ENCODE measurements at places on chromosomes 4 and X.

GRCh38 chr4:86948276-86948675, 13.5 kb downstream of the AFF1 start:
- DNase-seq = no peak

- no peak for DNase-seq
Observed at GRCh38 chrX:129478516-129478915, 44.8 kb downstream of the SMARCA1 start.

DNA sequence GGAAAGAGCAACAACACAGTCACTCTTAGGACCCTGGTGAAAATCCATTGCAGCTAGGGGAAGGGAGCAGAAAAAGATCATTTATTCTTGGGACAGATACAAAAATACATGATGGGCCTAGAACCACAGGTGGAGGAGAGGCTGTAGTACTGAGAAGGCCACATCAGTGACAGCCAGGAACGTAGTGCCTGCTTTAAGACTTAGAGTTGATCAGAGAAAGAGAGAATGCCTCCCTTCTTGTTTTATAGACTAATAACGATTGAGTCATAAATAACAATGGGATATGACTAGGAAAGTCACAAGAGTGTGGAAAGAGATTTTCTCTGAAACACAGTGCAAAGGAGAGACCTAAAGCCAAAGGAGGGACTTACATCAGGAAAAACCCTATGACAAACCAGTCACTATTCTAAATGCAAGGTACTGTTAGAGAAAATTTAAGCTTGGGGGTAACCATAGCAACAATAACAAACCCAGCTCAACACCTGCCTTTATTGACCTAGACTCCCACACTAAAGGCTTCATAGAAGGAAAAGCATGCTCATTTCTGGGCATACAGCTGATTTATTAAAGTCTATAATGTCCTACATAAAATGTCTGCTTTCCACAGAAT, 1015.0 kb upstream of the GRID2 start:
- no peak for DNase-seq

- DNase-seq = no peak
Observed at GRCh38 chrX:10414156-10414824, 206.1 kb downstream of the MID1 start.

DNA sequence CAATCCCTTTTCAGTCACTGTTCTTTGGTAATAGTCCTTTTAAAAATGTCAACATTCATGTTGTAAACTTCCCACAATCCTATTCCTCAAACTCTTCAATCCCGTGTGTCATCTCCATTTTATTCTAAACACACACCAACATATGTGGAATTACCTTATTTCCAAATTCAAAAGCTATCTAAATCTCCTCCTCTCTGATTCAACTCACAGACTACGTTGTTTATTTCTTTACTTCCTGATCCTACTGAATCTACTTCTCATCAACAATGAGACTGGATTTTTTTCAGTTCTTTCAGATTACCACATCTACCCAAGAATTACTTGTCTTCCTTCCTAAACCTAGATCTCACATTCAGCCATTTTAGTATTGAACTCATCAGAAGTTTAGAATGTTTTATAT, 188.2 kb downstream of the GABRB1 start:
- no peak for DNase-seq

DNA sequence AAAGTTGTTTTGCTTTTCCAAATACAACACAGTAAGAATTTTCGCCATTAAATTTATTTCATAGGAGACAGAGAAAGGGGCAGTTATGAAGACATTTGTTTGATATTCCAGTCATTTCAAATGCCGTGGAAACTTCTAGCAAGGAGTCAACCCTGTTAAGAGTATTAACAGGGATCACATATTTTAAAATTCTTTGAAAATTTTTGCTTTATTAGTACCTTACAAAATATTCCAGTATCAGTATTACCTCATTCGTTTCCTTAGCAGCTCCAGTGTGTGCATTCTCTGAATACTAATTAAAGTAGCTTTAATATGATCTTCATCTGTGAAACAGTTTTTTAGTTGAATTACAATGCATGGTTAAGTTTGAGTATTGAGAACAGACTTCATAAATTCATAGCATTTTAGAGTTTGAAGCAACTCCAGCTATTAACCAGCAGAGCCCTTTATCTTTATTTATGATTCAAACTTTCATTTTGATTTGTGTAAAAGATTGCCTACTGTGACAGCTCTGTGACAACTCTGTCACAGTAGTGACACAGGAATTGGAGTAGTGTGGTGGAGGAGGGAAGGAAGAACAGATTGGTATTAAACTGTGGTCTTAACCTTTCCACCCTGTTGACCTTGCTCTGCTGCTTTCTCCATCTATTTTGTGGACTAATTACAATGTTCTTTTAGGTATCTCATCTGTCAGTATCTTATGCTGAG, 86.3 kb downstream of the PDLIM5 start:
- no peak for DNase-seq

DNA sequence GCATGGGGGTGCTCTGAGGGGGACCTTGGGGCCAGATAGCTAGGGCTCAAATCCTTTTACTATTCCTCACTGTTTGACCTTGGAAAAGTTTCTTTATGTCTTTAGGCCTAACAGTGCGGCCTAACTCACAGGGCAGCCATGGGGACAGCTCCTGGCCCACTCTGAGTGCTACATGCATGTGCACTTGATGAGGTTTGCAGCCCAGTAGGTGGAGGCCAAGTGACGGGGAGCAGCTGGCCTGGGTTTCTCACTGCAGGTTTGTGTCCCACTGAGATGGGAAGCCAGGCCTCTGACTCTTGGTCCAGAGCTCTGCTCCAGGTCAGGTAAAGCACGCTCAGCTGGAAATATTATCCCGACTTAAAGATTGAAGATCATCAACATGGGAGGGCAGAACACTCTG, 102.8 kb downstream of the SLC2A9 start:
- DNase-seq = no peak

GRCh38 chr4:3786196-3786869, 20.1 kb downstream of the ADRA2C start:
- DNase-seq = no peak

DNA sequence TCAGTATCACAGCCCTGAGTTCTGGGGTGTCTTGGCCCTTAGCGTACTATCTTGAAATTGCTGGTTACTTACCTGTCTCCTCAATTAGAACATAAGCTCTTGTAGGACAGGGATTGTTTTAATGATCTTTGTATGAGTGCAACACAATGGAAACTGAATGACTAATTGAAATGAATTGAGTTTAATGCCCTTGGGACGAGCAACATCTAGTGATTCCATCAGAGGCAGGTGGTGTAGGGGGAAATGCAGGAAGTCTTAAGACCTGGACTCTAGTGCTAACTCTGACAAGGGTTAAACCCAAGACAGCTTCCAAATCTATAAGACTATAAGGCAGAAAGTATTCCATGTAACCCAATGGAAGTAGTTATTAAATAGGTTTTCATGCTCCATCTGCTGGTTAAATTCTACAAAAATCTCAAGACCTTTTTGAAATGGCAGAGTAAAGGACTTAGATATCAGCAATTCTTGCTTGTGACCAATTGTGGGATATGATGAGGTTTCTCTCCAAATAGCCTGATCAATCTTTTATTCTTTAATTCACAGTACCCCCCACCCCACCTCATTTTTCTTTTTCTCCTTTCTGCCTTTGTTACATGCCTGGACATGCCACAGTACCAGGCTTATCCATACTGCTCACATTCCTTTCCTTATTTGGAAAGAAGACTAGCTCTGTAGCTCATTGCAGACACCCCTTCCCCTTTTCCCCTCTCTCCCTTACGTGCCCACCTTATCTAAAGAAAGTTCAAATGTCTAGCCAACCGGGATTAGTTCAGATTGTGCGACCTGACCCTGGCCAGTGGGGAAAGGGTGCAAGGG, 340.8 kb downstream of the PAPSS1 start:
- DNase-seq = no peak

DNA sequence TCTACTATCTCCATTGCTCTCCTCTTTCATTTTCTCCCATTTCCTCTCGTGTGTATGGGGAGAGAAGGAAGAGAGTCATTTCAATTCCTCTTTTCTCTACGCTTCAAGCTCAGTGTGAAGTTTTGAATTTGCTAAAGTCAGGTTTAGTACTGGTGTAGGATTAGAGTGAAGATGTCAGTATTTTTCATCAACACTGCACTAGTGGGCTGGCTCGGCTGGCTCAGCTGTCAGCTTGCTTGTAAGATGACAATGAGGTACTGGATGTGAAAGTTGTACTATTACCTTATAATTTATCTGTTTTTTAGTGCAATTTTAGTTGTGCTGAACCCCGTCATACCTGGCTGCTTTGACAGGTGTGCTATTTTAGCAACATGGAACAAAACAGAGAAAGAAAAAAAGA, 2.1 kb upstream of the SH2D1A start:
- DNase-seq = no peak

DNA sequence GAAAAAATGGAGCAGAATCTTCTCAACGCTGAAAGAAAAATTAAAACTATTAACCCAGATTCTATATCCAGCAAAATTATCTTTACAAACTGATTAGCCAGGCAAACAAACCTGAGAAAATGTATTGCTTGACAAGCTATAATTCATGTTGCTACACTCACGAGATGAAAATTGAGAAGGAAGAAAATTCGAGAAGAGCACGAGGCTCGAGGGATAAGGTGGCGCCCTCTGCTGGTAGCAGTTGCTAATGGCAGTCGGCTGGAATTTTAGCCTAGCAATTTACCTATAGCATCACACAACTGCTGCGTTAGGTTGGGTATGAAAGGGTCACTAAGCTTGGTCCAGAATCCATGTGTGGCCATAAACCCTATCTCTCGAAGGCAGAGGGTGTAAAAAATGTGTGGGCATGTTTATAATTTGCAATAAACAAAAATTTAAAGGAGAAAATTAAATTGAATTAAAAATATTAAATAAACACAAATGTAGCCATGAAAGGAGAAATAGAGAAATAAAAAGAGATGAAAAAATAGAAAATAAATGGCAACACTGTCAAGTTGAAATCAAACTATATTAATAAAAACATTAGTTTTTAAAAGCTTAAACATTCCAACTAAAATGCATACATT, 126.6 kb downstream of the PPP4R3C start:
- peak; percentile 2 for DNase-seq

- DNase-seq = no peak
Observed at GRCh38 chr4:117817301-117817700, 217.0 kb upstream of the NDST3 start.

- DNase-seq = no peak
Observed at GRCh38 chrX:49000636-49001035, 1.4 kb downstream of the GRIPAP1 start.

DNA sequence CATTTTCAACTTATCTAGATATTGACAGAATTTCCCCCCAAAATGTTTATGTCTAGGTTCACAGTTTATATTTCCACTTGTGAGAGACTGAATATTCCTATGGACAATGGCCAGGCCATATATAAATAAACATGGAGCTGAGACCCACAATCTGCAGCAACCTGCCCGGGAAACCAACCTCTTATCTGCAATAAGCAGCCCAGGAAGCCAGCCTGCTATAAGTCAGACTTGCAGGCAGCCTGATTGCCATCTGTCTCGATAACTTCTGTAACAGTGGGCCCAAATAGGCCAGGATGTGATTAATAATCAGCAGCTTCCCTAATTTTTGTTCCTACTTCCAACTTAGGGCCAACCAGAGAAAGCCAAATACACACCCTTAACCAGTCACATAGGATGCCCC, 5.2 kb upstream of the NAP1L5 start:
- no peak for DNase-seq

DNA sequence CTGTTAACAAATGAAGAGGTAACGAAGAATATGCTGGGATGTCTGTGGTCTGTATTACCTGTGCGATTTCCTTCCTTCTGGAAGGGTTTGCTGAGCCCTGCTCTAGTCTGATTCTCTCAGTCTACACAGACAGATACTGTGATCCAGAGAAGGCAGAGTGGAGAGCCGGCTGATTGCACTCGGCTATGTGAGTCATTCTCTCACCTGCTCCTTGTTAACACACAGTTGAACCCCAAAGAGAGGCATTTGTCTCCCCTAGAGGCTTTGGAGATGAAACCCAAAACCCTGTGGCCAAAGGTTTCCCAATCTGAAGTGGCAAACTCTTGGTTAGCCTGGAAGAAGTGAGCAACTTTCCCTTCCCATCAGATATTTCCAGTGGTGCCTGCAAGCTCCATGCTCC, 78.1 kb upstream of the GPC4 start:
- no peak for DNase-seq

- no peak for DNase-seq
Observed at GRCh38 chr4:114527637-114528036, 71.0 kb upstream of the UGT8 start.

DNA sequence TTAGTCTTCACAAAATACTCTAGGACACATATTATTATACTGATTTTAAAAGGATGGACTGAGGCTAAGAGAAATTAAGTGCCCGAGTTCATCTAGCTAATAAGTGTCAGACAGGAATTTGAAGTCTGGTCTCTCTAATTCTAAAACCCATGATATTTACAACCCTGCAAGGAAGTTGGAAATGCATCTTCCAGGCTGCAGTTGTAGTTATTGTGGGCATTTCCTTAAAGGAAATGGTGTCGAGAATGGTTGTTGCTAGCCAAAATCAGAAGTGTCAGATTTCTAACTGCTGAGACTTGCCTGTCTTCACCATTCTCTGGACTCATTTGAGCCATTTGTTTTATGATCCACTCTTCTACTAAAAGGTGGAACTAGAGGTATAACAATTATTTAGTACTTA, 82.5 kb downstream of the FAT4 start:
- DNase-seq = no peak

DNA sequence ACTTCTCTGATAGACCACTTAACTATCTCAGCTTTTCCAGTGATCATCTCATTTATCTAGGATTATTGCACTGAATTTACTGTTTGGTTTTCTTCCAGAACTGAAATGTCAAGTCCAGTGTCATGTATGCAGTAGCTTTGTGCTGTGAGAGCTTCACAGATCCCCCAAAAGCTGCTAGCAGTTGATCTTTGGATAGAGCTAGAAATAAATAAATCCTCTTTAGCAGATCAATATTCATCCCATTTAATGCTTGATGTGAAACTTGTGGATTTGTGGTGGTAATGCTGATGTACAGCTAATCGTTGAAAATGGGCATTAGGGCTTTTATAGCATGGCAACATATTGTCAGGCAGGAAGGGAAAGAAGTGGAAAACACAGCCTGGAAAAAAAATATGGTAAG, 509.6 kb upstream of the FAM241A start:
- DNase-seq = no peak

DNA sequence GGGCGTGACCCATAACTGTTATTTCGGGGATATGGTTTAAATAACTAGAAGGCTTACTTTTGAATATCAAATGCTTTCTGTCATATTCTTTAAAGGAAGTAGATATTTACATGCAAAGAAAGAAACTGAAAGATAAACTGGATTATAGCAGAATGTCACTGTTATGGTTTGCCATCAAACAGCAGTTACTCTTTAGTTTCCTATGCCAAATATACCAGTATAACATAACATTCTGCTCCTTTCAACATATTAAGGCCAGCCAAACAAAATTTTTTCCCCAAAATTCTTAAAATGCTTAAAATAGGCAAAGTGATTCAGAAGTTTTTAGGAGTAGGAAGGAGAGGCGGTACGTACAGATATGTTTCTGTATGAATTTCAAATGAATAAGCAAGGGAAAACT, 27.0 kb downstream of the KDM6A start:
- DNase-seq = no peak
